Activated T-cell treated with anti-CD3 and anti-CD28 coated beads, Interleukin-2, amount 50 U/mL, for 4 hours (primary cell): ENCODE measurements at places on chromosomes 5 and 9.

- no peak for DNase-seq
These were observed 118.1 kb downstream of the TRIO start for GRCh38 chr5:14261235-14261634.

GRCh38 chr5:132776131-132776937, 705 bp downstream of the SEPTIN8 start:
- no peak for DNase-seq

- no peak for DNase-seq
These were observed 757 bp downstream of the CDC26 start for GRCh38 chr9:113274474-113275156.

DNA sequence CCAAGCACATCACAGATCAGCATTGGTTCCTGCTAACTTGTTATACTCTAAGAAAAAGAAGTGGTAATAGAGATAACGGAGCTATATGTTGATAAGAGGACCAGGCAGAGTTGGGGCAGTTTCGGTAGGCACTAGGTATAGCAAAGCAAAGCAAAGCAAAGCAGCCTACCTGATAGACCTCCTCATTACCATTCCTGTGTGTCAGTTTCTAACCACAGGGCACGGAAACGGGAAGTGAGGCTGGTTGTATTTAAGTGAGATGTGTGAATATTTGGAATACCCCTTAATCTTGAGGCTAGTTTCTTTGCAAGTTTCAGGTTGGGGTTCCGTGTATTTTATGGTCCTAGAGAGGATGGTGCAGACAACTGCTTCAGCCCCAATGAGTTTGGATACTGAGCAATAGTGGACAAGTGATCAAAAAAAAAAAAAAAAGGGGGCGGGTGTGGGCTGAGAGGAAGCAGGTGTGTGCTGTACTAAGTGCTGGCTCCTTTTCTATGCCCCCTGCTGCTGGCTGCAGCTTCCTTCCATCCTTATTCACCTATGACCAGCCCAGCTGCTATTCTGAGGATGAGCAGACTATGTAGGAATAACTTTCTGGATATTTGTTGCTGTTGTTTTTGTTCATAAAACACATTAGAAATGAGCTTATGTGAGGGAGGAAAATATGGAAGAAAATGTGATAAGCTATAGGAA, 183.3 kb downstream of the SH3GL2 start:
- DNase-seq: no peak

GRCh38 chr5:142175461-142176142, 67.0 kb downstream of the NDFIP1 start:
- DNase-seq: no peak

- no peak for DNase-seq
These were observed 29.1 kb upstream of the DUSP1 start for GRCh38 chr5:172800088-172800551.

GRCh38 chr5:150320044-150320613, 17.4 kb upstream of the ARSI start:
- no peak for DNase-seq

- DNase-seq: no peak
These were observed 92.1 kb downstream of the NR3C1 start for GRCh38 chr5:143311428-143311827.
